ENCODE measurements at places on chromosomes 7 and 10.
A peak's percentile ranks its signal among the peaks of the same experiment; 100 is the strongest.

DNA sequence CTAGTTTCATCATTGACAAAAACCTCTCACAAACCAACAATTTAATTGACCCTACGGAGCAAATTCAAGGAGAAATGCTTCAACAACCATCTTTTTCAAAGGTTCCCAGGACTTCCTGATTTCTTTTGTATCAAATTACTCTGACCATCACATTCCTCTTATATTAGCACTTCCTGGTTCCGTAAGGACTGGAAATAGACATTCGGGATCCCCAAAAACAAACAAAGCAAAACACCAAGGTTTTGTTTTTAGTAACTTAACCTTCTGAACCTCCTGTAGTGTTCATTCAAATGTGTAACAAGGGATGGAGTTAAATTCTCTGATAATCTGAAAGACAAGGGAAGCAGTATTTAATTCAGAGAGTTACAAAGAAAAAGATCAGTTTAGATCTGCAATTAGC, 387.6 kb upstream of the NRP1 start:
- no peak for DNase-seq

DNA sequence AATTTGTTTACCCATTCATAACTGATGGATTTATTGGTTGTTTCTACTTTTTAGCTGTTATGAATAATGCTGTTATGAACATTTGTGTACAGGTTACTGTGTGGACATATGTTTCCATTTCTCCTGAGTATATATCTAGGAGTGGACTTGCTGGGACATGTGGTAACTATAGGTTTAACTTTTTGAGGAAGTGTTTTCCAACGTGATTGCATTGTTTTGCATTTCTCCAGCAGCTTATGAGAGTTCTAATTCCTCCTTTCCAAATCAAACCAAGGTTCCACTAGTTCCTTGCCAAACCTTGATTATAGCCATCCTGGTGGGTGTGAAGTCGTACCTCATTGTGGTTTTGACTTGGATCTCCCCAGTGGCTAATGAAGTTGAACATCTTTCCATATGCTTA, 2.6 kb upstream of the PRF1 start:
- no peak for DNase-seq

DNA sequence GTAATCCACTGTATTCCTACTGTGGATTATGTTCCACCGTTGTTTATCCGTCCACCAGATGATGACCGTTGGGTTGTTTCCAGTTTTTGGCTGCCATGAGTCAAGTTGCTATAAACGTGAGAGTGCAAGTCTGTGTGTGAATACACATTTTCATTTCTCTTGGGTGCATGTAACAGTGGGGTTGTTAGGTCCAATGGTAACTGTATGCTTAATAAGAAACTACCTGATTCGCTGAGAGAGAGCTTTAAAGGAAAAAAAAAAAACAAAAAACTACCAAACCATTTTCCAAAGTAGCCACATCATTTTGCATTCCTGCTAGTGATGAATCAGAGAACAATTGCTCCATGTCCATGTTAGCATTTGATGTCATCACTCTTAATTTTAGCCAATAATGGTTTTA, 15.9 kb downstream of the UBN2 start:
- DNase-seq, result no peak

DNA sequence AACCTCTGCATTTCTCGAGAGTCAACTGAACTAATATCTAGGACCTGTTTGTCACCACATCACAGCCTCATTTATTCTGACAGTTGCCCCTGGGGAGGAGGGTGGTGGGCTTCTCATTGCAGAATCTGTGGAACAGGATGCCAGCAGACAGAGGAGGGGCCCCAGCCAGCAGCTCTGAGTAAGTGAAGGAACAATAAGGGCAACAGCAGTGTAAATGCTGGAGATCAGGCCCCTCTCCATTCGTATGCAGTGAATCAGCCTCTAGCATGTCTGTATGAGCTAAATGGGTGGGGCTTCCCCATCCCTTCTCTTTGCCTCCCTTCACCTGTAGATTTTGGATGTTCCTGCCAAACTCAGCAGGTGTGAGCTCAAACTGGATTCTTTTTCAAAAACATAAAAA, 7.7 kb upstream of the CPVL start:
- DNase-seq, result no peak

- DNase-seq, result no peak
These were observed 12.0 kb downstream of the LSM8 start for GRCh38 chr7:118195837-118196474.

GRCh38 chr7:121202834-121203233, 126.0 kb upstream of the WNT16 start:
- no peak for DNase-seq

DNA sequence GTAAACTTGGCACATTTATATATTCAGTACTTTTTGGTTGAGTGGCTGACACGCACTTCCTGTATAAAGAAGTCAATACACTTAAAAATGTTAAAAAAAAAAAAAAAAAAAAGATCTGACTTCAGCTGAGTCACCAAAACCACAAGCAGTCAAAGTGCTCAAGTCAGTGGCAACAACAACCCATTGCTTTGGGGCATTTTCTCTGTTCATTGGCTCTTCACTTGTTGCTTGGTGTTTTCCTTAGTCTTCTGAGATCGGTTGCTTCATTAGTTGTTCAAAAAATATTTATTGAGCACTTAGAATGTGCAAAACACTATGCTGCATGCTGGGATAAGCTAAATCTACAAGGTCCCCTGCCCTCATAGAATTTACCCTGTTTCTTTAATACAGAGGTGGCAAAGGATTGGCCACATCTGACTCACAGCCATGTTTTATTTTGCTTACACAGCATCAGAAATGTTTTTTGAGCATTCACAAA, 63.7 kb downstream of the ZNRF2 start:
- DNase-seq, result no peak

DNA sequence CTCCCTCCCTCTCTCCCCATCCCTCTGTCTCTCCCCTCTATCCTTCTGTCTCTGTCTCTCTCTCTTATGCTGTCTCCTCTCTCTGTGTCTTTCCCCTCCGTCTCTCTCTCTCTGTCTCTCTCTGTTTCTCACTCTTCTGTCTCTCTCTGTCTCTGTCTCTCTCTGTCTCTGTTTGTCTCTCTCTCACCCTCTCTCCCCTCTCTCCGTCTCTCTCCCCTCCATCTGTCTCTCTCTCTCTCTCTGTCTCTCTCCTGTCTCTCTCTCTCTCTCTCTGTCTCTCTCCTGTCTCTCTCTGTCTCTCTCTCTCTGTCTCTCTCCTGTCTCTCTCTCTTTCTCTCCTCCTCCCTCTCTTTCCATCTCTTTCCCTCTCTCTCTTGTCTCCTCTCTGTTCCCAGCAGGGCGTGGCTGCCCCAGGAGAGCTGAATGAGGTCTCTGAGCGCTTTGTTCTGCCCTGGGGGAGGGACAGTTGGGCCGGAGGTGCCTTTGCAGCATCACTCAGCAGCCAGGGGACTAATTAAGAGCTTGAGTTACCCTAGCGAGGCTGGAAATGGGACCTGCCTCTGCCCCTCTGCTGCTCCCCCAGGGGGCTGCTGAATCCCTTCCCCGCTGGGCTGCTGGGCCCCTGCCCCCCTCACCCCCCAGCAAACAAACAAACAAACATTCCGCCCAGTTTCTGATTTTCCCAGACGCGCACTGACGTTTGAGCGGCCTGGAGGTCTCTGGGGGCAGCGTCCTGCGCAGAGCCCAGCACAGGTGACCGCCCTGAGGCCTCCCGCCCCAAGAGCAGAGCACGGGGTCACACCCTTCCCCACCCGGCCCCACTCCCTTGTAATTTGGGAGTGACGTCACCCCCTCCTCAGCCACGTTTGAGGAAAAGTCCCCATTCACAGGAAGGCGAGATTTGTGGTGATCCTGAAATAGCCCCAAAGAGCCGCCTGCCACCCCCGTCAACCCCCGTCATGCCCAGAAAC, 68.1 kb downstream of the PDGFA start:
- DNase-seq, result no peak

- no peak for DNase-seq
These were observed 86.5 kb downstream of the UBE2H start for GRCh38 chr7:129866251-129866650.

DNA sequence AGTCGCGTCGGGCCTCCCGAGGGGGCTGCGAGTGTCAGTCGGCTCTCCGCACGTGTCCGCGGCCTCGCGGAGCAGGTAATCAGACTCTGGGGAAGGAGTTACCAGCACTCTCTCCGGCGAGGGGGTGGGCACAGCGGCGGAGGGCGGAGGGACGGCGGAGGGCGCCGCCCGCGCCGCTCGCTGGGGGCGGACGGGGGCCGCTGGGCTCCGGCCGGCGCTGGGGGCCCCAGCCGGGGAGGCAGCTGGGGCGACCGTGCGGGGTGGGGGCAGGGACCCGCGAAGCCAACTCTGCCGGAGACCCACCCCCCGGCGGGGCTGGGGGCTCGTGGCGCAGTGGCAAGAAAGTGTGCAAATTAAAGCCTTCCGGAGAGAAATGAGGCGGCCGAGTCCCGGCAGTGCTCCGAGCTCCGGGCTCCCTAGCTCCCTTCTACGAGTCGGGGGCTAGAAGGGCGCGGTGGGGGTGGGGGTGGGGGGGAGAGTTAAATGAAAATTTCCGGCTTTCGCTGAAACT, at the start of gene CDK6:
Gene CDK6, minus strand, starts transcription at position 85 of the 511 bp plus-strand sequence. CDS start 3,250 bp downstream, outside the sequence.
- DNase-seq, result no peak

DNA sequence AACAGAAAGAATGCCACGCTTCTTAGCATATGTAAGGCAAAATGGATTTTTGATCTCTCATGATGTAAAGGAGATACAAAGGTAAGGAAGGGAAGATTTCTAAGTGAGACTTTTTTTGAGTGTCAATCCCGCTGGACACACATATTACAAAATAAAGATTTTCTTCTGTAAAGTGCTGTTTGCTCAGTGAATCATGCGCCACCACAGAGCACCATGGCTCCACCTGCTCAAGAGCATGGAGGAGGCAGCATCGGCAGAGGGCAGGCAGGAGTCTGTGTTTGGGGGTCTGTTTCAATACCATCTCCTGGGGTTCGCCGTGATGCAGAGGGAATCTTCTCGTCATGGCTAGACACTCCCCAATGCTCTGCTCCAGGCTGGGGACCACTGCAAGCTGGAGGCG, 83.5 kb downstream of the ALOX5 start:
- no peak for DNase-seq

DNA sequence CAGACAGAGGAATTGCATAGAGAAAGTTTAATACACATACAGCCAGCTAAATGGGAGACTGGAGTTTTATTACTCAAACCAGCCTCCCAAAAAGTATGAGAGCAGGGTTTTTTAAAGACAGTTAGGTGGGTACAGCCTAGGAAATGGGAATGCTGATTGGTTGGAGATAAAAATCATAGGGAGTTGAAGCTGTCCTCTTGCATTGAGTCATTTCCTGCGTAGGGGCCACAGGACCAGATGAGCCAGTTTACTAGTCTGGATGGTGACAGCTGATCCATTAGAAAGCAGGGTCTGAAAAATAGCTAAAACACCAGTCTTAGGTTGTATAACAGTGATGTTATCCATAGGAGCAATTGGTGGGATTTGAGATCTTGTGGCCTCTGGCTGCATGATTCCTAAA, 76.1 kb upstream of the POM121L12 start:
- DNase-seq, result no peak

DNA sequence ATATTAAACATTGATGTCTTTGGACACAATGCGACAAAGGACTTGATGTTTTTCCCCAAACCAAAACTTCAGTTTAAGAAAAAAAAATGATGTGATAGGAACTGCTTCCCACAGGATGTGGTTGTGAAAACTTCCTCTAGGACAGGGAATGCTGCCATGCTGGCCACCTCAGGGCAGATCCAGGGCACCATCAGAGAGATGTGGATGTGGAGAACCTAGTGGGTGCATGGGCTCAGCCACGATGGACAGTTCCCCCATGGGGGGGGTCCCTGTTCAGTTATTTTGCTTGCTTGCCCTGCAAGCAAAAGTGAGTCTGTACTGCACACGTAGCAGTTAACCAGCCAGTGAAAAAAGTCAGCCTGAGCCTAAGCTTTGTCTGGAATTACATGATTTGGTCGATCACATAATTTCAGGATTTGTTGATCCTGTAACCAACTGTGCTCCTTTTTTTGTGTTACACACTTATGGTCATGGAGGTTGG, 36.3 kb downstream of the LAMB4 start:
- DNase-seq, result no peak

- DNase-seq, result peak; percentile 9
These were observed 27.1 kb upstream of the SAR1A start for GRCh38 chr10:70197235-70197945.

GRCh38 chr7:152014722-152015121, 10.8 kb upstream of the GALNT11 start:
- DNase-seq, result no peak

GRCh38 chr7:138006106-138006505, 4.2 kb upstream of the CREB3L2 start:
- no peak for DNase-seq

GRCh38 chr10:12594448-12594944, 245.1 kb downstream of the CAMK1D start:
- no peak for DNase-seq

GRCh38 chr7:45606050-45606449, 31.9 kb downstream of the ADCY1 start:
- no peak for DNase-seq

DNA sequence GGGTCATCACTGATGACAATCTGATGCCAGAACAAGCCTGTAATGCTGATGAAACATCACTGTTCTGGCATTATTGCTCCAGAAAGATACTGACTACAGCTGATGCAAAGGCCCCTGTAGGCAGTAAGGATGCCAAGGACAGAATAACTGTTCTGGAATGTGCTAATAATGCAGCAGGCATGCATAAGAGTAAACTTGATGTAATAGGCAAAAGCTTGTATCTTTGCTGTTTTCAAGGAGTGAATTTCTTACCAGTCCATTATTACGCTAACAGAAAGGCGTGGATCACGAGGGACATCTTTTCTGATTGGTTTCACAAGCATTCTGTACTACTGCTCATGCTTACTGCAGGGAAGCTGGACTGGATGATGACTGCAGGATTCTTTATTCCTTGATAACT, 18.7 kb downstream of the LCOR start:
- DNase-seq, result no peak

- no peak for DNase-seq
These were observed 28.3 kb downstream of the CCM2 start for GRCh38 chr7:45028138-45028919.

DNA sequence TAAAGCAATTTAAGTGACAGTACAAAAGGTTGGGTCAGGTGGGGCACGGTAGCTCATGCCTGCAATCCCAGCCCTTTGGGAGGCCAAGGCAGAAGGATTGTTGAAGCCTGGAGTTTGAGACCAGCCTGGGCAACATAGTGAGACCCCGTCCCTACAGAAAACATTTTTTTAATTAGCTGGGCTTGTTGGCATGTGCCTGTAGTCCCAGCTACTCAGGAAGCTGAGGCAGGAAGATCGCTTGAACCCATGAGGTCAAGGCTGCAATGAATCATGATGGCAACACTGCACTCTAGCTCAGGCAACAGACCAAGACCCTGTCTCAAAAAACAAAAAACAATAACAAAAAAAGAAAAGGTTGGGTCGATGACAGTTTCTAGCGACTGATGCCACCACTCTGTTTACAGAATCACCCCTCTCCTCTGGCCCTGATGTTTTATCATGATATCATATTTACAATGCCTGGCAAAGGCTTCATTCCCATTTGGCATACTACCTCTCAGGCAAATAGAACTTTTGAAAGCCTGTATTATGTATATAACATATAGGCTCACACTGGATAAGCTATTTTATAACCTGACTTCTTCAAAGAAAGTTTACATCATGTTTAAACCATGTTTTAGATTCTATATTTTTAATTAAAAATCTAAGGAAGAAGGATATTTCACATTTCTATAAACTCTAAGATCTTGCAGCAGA, 558 bp upstream of the ABCC2 start:
- DNase-seq, result no peak

Data from substantia nigra (tissue), 51 donors.